Cerebellar cortex (tissue), 1 donor: ENCODE measurements at places on chromosomes 1 and 21.

- peak; percentile 64 for DNase-seq
Measured at GRCh38 chr1:109482791-109483671, 674 bp upstream of the ATXN7L2 start.

DNA sequence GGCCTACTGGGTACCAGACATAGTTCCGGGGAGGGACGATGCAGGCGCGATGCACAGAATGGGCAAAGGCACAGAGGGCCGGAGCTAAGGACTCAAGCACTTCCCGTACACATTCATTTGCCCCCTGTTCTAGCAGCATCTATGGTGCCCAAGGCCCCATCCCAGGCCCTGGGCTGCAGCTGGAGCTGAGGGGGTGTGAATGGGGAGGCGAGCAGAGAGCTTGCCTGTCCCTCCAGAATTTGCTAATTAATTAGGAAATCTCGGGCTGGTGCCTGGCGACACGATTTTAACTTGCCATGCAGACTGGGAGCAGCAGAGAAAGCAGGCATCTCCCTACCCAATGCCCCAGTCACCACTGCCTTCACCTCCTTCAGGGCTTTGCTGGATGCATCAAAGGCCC is 35.9 kb downstream of the EPHA2 start:
- no peak for DNase-seq

GRCh38 chr1:149849111-149849946 is 50.0 kb upstream of the BOLA1 start:
- DNase-seq: peak; percentile 15

DNA sequence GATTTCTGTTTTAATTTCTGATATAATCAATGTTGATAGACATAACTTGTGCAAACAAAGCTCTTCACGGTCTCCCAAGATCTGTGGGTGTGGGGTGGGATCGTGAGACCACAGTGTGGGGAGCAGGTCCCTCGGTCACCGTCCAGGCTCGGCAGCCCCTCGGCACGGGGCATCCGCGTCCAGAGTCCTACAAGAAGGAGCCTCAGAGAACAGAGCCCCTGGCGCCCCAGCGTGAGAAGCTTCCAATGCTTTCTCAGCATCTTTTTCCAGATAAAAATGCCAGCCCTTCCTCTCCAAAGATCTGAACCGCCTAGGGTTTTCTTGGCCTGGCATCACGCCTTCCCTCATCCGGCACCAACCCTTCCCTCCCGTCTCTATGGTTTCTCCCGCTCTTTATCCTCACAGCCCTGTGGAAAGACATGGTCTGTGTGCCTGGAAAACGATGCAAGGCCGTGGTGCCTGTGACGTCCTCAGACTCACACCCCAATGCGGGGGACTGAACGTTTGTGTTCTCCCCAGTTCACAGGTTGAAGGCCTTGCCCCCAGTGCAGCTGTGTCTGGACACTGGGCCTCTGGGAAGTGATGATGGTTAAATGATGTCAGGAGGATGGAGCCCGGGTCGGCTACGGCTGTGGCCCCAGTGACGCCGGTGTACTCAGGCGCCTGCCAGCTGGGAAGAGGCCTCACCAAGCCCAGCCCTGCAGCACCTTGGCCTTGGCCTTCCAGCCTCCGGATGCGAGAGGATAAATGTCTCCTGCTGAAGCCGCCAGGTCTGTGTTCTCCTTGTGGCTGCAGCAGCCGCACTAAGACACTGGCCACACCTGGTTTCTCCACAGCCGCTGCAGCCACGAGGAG is 45.9 kb upstream of the COL6A2 start:
- DNase-seq: no peak

DNA sequence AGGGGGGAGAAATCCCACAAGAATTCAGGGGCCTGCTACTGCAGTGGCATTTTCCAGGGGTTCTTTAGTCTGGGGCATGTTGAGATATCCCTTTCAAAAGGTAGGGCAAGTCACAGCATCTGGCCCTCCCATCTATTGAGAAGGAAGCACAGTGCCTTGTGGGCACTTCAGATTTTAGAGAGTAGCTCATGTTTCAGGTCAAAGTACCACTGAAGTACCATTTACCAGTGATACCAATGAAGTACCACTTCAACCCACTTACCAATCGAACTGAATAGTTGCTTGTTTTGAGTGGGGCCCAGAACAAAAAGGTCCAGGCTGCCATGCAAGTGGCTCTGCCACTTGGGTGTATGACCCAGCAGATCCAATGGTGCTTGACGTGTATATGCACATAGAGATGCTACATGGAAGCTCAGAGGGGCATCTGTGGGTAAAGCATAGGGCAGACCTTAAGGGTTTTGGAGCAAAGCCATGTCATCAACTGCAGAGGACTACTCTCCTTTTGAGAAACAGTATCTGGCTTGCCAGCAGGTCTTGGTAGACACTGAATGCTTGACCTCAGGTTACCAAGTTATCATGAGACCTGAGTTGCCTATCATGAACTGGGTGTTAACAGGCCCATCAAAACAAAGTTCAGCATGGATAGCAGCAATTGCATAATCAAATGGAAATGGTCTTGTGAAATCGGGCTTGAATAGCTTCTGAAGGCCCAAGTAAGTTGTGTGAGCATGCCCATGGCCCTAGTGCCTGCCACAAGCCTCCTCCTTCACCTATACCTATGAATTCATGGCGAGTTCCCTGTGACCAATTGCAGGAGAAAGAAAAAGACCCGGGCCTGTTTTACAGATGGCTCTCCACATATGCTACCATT is 23.5 kb downstream of the PLA2G2D start:
- DNase-seq: no peak
